ENCODE measurements at places on chromosomes 11 and 22. TPM values are rescaled to one million over a fixed set of nuclear protein-coding genes. Genes with fewer than 3 reads are reported as not detected.

NEFH gene
- total RNA-seq = 0.39 TPM

DBX1 gene
- not detected for total RNA-seq

TSPAN32 gene
- total RNA-seq = 1.4 TPM

DUSP8 gene
- total RNA-seq = 0.39 TPM

OR52I2 gene
- total RNA-seq = not detected

CSKMT gene
- total RNA-seq = 5.7 TPM

CRYBB2 gene
- total RNA-seq = not detected

SPON1 gene
- total RNA-seq = 3.6 TPM

P2RY2 gene
- total RNA-seq = 2.5 TPM

OPCML gene
- 0.65 TPM for total RNA-seq

TBX10 gene
- not detected for total RNA-seq

FAM111A gene
- 49.5 TPM for total RNA-seq

Measured in articular chondrocyte of knee joint (primary cell).